ENCODE measurements at places on chromosomes 11 and 22. TPM values are rescaled to one million over a fixed set of nuclear protein-coding genes. Genes with fewer than 3 reads are reported as not detected.

The MS4A18 gene
- total RNA-seq: not detected

DNA sequence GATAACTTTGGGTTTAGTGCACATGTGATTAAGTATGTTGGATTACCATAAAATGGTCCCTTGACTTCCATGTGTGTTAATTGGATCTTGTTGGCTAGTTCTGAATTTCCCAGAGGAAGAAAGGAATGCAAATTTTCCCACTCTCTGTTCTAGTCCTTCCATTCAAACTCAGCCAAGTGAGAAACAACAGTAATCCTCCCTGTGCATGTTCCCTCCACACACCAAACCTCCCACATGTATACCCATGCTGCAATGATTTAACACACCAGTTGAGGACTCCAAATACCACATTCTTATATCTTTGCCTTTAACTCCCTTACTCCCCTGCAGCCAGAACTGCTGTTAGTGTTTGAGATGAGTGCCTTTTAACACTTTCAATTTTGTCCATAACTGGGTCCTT is 1158.9 kb downstream of the DLG2 start:
- no peak for DNase-seq

DNA sequence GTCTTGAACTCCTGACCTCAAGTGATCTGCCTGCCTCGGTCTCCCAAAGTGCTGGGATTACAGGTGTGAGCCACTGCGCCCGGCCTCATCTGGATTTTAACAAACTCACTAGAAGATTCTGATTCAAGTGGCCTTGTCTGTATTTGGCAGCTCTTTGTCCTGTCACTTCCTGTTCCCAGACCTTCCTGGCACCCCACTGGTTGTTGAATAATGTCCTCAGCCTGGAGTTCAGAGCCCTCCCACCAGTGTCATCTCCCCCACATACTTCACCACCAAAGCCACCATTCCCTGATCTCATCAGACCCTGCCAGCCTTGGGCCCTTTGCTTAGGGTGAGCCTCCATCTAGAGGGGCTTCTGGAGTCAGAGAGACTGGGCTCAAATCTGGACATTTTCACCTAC is 3.3 kb downstream of the PELI3 start:
- DNase-seq: no peak

DNA sequence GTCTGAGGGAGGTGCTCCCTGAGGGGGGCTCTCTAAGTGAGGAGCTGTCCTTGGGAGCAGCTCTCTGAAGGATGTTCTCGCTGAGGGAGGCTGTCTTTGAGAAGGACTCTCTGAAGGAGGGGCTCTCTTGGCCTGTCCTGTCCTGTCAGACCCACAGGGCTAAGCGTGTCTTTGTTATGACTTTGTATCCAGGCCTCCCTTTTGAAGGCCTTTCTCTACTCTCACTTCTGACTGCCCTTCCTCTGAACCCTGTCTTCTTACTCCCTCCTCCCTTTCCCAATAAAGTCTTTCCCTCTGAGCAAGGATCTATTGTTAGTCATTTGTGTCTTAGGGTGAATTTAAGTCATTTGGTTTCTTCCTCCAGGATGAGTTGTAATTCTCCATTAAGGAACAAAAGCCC is 330.1 kb upstream of the PLET1 start:
- no peak for DNase-seq
